Urinary bladder (tissue), 4 donors: ENCODE measurements at places on chromosomes 5 and 9. TPM values are rescaled to one million over a fixed set of nuclear protein-coding genes. Genes with fewer than 3 reads are reported as not detected.

- DNase-seq, result no peak
Measured at GRCh38 chr9:34185778-34186551, 7.1 kb downstream of the UBAP1 start.

- DNase-seq, result no peak
Measured at GRCh38 chr9:89410022-89410421, 87.9 kb downstream of the SEMA4D start.

GRCh38 chr5:99664972-99665371 lies 736.2 kb upstream of the CHD1 start:
- no peak for DNase-seq

DNA sequence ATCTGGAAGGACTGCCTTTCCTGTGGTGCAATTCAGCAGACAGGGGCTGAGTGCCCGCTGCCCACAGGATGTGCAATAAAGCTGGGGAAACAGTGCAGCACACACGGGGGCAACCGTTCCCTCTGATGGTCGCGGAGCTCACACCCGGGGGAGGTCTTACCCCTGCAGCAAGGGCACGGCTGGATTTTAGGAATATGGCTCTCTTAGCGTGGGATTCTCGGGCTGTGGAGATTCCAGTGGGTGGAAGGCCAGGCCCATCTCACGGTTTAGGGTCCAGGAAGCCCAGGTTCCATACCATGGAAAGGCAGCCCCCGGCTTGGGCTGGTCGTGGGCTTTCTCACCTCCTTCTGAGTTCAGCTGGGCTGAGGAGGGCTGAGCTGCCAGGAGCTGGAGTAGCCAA lies 244.1 kb downstream of the MED10 start:
- no peak for DNase-seq

DNA sequence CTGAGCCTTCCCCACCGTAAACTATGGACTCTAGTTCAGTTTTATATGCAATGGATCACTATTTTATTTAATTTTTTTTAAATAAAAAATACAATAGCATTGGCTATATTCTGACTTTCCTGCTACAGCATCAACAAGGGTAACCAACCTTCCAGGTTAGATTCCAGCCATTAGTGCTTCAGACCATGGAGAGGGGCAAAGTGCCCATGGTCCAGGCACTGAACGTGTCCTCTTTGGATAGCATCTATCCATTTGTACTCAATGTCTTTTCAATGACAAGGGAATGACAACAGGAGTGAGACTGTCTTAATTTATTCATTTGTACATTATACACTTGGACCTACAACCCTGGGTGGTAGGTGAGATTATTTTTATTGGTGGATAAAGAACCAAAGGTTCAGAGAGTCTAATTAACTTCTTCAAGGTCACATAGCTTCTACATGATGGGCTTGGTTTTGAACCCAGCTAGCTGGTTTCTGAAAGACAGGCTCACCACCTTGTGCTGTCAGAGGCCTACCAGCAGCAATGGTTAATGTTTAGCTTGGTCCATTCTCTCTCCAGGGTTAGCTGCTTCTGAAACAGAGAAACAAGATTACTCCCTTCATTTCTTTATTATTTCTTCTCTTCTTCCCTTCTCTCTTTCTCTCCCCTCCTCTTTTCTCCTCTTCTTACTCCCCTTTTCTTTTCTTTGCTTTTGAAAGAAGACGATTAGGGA lies 11.5 kb downstream of the TMEM171 start:
- DNase-seq, result no peak

GRCh38 chr5:122412966-122413365 lies 100.9 kb downstream of the SNCAIP start:
- no peak for DNase-seq

DNA sequence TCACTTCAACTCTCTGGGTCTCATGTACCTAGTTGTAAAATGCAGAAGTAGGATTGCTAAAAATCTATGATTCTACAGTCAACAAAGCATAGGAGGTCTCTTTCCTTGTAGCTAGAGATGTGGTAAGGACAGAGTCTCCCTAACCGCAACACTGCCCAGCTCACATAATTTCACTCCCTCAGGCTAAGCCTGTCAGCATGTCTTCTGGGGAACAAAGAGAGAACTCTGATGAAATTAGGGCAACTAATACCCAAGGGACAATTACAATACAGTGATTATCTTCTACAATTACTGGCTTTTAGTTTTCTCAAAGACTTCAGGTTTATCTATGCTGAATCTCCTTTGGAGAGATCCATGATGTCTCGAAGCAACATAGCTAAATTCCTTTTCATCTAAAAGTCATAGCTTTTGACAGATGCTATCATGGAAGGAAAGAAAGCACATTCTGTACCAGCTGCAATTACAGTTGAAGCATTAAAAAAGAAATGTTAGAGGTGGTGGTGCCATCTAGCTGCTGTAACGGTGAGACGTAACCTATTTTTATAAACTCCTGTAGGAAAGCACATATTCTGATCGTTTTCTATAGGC lies 141.1 kb upstream of the TARS1 start:
- DNase-seq, result no peak

GRCh38 chr5:54379590-54379989 lies 69.2 kb upstream of the ARL15 start:
- DNase-seq, result no peak

GRCh38 chr9:92147030-92147851 lies 32.0 kb upstream of the SPTLC1 start:
- no peak for DNase-seq

DNA sequence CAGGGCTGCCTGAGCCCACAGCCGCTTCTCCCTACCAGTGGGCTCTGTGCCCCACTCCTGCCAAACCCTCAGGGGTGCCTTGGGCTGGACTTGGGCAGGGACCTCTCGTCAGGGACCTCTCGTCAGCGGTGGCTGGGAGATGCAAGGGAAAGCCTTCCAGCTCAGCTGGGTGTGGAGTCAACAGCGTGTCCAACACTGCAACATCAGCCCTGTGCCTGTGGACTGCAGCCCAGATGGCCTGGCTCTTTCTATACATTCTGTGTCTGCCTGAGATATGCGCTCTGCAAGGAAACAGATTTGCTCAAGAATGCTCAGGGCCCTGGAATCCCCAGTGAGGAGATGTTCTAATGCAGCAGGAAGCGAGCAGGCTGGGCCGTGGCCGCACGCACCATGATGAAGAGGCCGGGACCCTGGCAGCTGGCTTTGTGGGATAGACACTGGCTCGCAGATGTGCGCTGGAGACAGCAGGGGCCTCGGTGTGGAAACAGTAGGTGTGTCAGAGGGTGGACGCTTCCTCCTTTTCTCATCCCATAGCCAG lies 85.0 kb upstream of the COL5A1 start:
- DNase-seq, result peak; percentile 45

DNA sequence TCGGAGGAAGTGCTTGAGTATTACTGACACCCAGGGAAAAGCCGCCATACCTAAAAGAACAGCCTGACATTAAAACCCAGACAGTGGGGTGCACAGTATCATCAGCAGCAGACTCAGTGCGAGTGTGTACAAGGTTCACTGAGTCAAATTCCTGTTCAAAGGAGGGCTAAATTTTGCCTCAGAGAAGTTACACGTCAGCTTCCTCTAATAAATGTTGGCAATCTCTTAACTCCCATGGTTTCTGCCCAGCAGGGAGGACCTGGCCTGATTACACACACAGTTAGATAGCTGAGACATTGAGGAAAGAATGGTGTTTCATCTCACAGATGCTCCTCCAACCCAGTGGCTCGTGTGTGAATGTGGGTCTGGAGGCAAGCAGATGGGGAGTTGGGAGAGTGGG lies 38.2 kb downstream of the NIPSNAP3B start:
- DNase-seq, result no peak

- DNase-seq, result no peak
Measured at GRCh38 chr5:149406203-149406978, 27.3 kb upstream of the IL17B start.

DNA sequence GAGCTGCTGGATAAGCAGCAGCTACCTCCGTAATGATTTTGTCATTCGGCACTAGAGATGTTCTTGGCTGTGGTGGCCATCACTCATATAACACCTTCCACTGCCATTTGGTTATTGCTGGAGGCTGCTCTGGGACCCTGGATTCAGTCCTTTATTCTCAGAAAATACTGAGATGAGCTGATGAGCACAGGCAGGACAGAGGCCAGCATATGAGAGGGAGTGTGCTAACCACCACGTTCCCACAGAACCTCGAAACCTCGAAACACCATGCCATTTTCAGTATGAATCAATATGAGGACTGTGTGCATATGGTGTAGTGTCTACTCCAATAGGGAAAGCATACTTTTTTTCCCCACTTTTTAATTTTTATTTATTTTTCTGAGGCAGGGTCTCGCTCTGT lies 56.6 kb downstream of the ADAM19 start:
- DNase-seq, result no peak

- no peak for DNase-seq
Measured at GRCh38 chr5:174692982-174693422, 31.4 kb upstream of the MSX2 start.

DNA sequence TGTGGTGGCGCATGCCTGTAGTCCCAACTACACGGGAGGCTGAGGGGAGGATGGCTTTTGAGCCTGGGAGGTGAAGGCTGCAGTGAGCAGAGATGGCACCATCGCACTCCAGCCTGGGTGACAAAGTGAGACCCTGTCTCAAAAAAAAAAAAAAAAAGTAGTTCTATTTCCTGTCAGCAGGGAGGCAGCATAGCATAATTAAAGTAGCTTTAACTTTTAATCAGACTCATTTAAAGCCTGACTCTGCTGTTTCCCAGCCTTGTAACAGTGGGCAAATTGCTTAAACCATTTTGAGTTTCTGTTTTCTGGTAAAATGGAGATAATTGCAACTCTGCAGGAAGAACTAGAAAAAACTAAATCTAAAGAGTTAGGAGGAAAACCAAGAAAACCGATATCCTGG lies 31.2 kb downstream of the CNOT6 start:
- DNase-seq, result no peak

- DNase-seq, result no peak
Measured at GRCh38 chr9:29449306-29449705, 1876.0 kb upstream of the C9orf72 start.

DNA sequence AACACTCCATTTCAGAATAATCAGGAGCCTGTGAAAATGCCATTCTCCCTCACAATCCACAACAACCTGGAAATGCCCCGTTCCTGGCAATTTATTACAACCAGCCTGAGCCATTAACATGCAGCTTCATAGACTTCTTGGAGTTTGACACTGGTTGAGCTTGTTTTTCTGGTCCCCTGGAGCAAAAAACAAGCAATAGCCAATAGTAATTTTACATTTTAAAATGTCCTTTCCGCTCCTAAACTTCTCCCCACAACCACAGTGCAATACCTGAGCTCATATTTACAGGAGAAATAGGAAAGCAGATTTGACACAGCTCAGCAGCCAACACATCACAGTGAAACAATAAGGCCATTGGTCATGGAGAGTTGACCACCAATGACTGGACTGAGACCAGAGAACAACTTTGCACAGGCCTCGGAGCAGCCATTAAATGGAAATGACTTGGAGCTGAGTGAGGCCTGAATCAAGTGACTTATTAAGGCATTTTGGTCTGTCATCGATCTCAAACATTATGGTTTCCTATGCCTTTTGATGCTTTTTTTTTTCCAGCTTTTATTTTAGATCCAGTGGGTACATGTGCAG lies 73.0 kb downstream of the ENC1 start:
- DNase-seq, result peak; percentile 45

GRCh38 chr5:110475529-110475928 lies 250.9 kb downstream of the TMEM232 start:
- no peak for DNase-seq

GRCh38 chr9:28464481-28465216 lies 891.4 kb upstream of the C9orf72 start:
- no peak for DNase-seq

- DNase-seq, result no peak
Measured at GRCh38 chr9:114742947-114743346, 61.0 kb upstream of the TEX48 start.

GRCh38 chr5:39867923-39868322 lies 443.1 kb upstream of the DAB2 start:
- no peak for DNase-seq

RBM18 gene
- polyA plus RNA-seq, result 14.4 TPM

CARD9 gene
- polyA plus RNA-seq, result 2.9 TPM

REEP2 gene
- 17.6 TPM for polyA plus RNA-seq

TEX48 gene
- polyA plus RNA-seq, result not detected

PTGS1 gene
- polyA plus RNA-seq, result 348 TPM

SEMA4D gene
- polyA plus RNA-seq, result 9.1 TPM

ALDOB gene
- 1.2 TPM for polyA plus RNA-seq

NMRK1 gene
- polyA plus RNA-seq, result 18.9 TPM

HTR1A gene
- not detected for polyA plus RNA-seq

ADRB2 gene
- 1.6 TPM for polyA plus RNA-seq

MSX2 gene
- polyA plus RNA-seq, result 16.4 TPM
